ENCODE measurements at places on chromosomes 4 and X.

DNA sequence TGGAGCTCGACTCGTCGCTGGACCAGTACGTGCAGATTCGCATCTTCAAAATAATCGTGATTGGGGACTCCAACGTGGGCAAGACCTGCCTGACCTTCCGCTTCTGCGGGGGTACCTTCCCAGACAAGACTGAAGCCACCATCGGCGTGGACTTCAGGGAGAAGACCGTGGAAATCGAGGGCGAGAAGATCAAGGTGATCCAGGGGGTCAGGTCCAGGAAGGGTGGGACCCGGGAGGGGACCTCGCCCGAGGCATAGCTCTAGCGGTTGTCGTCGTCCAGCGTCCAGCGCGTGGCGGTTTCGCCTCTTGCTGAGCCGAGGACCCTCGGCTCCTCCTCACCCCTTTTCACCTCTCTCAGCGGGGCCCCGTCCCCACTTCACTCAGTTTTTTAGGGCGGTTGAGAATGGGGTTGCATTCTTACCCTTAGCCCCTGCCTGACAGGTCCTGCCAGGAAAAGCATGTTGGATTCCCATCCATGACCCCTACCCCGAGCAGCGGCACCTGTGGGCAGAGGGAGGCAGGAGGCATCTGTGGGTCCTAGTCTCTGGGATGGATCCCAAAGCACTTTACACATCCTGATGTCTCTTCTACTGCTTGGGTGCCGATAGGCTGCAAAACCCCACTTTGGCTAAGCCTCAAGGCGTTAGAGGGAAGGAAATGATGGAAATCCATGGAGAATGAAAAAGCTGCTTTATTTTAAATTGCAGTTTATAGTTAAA lies 524 bp downstream of the RAB33A start:
- peaks cover 31% of the 10 kb centered on the region for H3K4me1 ChIP-seq
- no peaks in the 10 kb centered on the region for H3K36me3 ChIP-seq
- H3K27me3 ChIP-seq = no peaks in the 10 kb centered on the region
- no peak for DNase-seq

GRCh38 chr4:10032625-10033024 lies 11.3 kb upstream of the SLC2A9 start:
- peaks cover 45% of the 10 kb centered on the region for H3K4me1 ChIP-seq
- DNase-seq = no peak
- H3K36me3 ChIP-seq = no peaks in the 10 kb centered on the region
- H3K4me3 ChIP-seq = no peak overlapping the region

DNA sequence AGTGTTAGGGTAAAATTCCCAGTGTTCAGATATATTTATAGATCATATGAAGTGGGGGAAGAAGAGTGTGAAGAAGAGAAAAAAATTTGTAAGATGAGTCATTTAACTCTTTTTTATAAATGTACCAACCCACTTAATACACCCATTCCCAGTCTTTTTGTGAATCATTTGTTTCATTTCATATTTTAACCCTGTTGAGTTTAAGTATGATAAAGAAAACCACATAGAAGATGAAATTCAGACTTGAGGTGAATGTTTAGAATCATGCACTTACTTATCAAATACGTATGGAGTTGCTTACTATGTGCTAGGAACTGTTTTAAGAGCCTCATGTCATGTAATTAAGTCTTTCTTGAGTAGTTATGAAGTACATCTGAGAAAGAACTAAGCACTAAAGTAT lies 56.6 kb upstream of the DAPP1 start:
- H3K4me1 ChIP-seq = peaks cover 22% of the 10 kb centered on the region
- no peaks in the 10 kb centered on the region for H3K36me3 ChIP-seq
- no peak overlapping the region for H3K27ac ChIP-seq
- no peak for DNase-seq

DNA sequence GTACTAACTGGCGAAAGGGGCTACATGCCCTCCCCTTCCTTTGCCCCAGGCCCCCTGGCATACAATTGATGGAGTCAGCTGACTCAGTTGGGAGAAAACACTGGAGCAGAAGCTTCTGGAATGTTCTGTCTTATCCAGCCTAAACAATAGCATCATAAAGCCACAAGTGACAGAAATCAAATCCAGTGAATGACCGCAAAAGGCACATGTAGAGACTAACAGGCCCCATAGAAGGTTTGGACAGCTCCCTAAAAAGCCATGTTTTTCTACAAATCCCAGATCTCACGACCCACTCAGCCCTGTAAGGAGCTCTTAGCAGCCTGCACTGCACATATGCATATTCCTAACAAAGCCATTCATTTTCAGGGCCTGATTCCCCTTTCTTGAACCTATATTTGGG lies 25.1 kb downstream of the SCARB2 start:
- H3K4me3 ChIP-seq = no peak overlapping the region
- peaks cover 30% of the 10 kb centered on the region for H3K36me3 ChIP-seq
- no peak overlapping the region for H3K27ac ChIP-seq

GRCh38 chrX:118718737-118719136 lies 8.7 kb upstream of the IL13RA1 start:
- H3K36me3 ChIP-seq = no peaks in the 10 kb centered on the region
- H3K4me3 ChIP-seq = no peak overlapping the region
- no peak for DNase-seq
- no peaks in the 10 kb centered on the region for H3K4me1 ChIP-seq
- H3K27ac ChIP-seq = no peak overlapping the region

DNA sequence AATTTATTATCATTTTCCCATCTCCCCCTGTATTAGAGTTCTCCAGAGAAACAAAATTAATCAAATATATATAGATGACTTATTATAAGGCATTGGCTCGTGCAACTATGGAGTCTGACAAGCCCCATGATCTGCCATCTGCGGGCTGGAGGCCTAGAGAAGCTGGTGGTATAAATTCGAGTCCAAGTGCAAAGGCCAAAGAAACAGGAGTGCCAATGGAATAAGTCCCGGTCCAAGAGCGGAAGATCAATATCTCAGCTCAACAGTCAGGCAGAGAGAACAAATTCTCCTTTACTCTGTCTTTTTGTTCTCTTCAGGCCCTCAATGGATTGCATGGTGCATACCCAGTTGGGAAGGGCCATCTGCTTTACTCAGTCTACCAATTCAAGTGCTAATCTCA lies 178.8 kb downstream of the NWD2 start:
- H3K36me3 ChIP-seq = no peaks in the 10 kb centered on the region
- DNase-seq = no peak
- no peaks in the 10 kb centered on the region for H3K4me1 ChIP-seq

DNA sequence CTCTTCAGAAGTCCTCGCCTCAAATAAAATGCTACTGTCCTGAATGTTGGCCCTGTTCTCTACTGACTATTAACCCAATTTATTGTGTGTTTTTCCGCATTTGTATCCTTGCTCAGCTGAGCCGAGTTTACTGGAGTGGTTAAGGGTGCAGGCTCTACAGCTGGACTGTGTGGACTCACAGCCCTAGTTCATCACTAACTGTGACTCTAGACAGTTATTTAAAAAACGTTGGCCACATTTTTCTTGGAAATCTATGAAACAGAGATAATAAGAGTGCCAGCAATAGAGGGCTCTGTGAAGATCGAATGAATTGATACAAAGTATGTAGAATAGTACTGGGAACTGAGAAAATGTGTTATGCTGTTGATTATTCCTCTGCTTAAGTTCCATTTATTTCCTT lies 2.9 kb upstream of the GUF1 start:
- no peak overlapping the region for H3K27ac ChIP-seq
- no peaks in the 10 kb centered on the region for H3K36me3 ChIP-seq
- H3K4me3 ChIP-seq = no peak overlapping the region

GRCh38 chrX:97672608-97673007 lies 788.9 kb downstream of the RPA4 start:
- no peak overlapping the region for H3K4me3 ChIP-seq
- no peak for DNase-seq
- H3K27ac ChIP-seq = no peak overlapping the region
- H3K27me3 ChIP-seq = no peaks in the 10 kb centered on the region
- H3K4me1 ChIP-seq = no peaks in the 10 kb centered on the region
